ENCODE measurements at places on chromosomes 3 and 15. TPM values are rescaled to one million over a fixed set of nuclear protein-coding genes. Genes with fewer than 3 reads are reported as not detected.
A peak's percentile ranks its signal among the peaks of the same experiment; 100 is the strongest.

TMEM40 gene
- total RNA-seq = not detected

DNA sequence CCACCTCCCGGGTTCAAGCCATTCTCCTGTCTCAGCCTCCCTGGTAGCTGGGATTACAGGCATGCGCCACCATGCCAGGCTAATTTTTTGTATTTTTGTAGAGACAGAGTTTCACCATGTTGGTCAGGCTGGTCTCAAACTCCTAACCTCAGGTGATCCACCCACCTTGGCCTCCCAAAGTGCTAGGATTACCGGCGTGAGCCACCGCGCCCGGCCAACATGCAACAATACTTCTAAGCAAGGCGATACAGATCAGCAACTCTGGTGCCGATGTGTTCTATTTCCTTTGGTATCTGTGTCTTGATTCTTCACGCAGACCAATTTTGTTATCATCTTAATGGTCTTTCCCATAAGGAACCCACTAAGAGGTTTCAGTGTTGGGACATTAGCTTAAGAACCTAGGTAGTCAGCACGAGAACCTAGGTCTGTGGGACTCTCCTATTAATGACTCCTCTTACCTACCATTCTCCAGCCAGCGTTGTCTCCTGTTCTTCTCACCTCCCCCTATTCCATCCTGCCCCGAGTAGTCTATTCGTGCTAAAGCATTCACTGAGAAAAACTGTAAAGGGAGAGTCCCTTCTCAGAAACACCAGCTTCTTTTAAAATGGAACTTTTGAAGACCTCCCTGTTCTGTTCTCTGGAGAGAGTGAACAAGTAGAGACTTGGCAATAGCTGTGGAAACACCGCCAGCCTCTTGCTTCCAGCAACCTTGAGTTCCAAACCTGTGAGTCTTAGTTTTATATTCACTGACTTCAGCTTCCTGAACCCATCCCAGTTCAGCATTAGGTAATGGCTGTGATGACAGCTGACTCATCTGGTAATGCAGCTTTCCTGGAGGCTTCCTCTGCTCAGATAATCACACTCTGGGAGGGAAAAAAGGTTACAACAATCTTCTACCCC, 61.2 kb downstream of the TSC22D2 start:
- H3K27ac ChIP-seq = no peak overlapping the region
- H3K36me3 ChIP-seq = peaks cover 8% of the 10 kb centered on the region
- H3K4me3 ChIP-seq = no peak overlapping the region
- H3K4me1 ChIP-seq = no peaks in the 10 kb centered on the region

DNA sequence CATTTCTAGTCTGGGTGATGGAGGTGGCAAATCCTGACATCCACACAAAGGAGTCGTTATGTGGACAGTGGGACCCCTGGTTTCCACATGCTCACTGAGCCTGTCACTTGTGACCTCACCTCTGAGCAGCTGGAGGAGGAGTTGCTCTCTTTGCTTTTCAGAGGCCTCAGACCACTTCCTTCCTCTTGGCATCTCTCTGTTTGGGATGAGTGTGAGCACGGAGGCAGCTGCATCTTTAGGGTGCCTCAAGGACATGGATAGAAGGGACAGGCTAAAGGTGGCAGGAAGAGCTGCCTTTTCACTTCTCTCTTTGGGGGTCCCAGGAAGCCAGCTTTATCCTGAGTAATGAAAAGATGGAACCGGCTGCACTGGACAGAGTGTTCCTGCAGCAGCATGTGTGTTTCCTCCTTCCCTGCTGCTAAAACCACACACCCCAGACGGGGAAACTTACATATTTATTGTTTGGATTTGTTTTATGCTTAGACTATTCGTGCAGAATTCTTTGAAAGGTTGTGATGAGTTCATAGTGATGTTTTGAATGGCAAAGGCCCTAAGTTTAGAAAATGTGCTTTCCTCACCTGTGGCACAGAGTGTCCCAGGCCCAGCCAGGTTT, 31.8 kb downstream of the GPR171 start:
- peaks cover 4% of the 10 kb centered on the region for H3K4me1 ChIP-seq
- H3K36me3 ChIP-seq = no peaks in the 10 kb centered on the region
- DNase-seq = no peak
- no peak overlapping the region for H3K4me3 ChIP-seq
- no peaks in the 10 kb centered on the region for H3K27me3 ChIP-seq
- H3K27ac ChIP-seq = peak overlapping the region; percentile 13

DNA sequence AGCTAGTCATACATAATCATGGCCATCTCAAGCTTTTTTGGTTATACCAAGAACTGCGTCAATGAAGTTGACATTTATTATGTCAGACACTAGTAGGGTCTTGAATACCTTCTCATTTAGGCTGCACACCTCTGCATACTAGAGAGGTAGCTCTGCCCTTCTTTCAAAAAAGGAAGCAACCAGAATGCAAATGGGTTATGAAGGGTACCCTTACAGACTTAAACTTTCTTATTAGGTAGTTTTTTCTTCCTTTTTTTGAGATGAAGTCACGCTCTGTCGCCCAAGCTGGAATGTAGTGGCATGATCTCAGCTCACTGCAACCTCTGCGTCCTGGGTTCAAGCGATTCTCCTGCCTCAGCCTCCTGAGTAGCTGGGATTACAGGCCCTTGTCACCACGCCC, 3.3 kb downstream of the PCNP start:
- H3K36me3 ChIP-seq = peaks cover 36% of the 10 kb centered on the region
- H3K27me3 ChIP-seq = no peaks in the 10 kb centered on the region
- H3K4me1 ChIP-seq = peaks cover 57% of the 10 kb centered on the region
- H3K27ac ChIP-seq = no peak overlapping the region

- H3K4me3 ChIP-seq = no peak overlapping the region
- H3K27me3 ChIP-seq = no peaks in the 10 kb centered on the region
- peaks cover 21% of the 10 kb centered on the region for H3K36me3 ChIP-seq
- DNase-seq = no peak
Measured at GRCh38 chr3:127570520-127570919, 20.0 kb downstream of the TPRA1 start.

DNA sequence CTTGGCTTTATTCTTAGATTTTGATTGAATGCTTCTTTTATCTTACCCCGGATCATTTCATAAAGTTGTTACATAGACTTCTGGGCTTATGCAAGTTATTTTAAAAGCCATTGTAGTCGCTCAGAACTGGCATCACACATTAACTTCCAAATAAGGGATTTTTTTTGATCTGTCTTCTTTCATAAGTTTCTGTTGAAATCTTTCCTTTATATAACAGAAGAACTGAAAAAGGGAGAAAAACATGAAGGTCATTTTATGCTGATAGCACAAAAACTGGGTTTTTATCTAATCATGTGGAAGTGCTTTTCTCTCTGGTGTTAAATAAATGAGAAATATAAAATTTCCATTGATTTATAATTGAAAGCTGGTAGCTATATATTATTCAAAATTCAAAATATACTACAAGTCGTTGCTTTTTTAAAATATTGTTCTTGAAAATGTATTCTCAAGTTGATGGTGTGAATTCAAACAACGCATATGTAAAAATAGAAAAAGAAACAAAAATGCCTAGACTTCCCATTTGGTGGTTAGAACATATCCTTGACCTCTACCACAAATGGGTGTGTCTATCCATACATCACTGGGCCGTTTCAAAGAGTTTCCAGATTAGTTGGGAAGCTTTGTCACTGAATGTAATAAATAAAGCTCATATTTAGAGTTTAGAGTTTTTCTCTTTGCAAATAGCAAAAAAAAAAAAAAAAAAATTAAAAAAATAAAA, 258.3 kb upstream of the ZPLD1 start:
- DNase-seq = no peak
- H3K36me3 ChIP-seq = no peaks in the 10 kb centered on the region
- no peak overlapping the region for H3K4me3 ChIP-seq
- peaks cover 29% of the 10 kb centered on the region for H3K4me1 ChIP-seq
- no peaks in the 10 kb centered on the region for H3K27me3 ChIP-seq
